ENCODE measurements at places on chromosomes 5 and 9. TPM values are rescaled to one million over a fixed set of nuclear protein-coding genes. Genes with fewer than 3 reads are reported as not detected.
A peak's percentile ranks its signal among the peaks of the same experiment; 100 is the strongest.

SLC24A2 gene
- total RNA-seq = not detected

IL31RA gene
- 0.14 TPM for total RNA-seq

ACOT12 gene
- total RNA-seq = not detected

ITGA2 gene
- 17.7 TPM for total RNA-seq

RALGPS1 gene
- total RNA-seq = 15.9 TPM

DIRAS2 gene
- total RNA-seq = not detected

ZDHHC12 gene
- 28.2 TPM for total RNA-seq

SIT1 gene
- total RNA-seq = 2.2 TPM

PGGT1B gene
- total RNA-seq = 40.0 TPM

RAI14 gene
- total RNA-seq = 79.6 TPM

EQTN gene
- total RNA-seq = not detected

DNA sequence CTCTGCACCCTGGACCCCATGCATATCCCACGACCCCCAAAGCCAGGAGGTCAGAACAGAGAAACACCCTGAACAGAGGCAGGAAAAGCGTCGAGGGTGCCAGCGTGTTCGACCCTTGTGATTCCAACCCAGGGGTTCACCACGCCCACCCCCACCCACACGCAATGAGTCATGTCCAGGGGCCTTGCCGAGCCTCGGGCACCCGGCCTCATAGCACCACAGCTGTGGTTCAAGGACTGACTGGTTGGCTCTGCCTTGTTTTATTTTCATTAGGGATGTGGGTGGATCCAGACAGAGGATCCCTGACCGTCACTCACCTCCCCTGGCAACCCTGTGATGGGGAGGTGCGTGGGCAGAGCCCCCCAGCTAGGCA is 9.5 kb upstream of the QSOX2 start:
- no peak for DNase-seq
- no peak overlapping the region for H3K27ac ChIP-seq
- no peak overlapping the region for H3K4me3 ChIP-seq
- H3K27me3 ChIP-seq = peaks cover 13% of the 10 kb centered on the region
- H3K36me3 ChIP-seq = no peaks in the 10 kb centered on the region
- H3K4me1 ChIP-seq = no peaks in the 10 kb centered on the region

- DNase-seq = no peak
- peaks cover 24% of the 10 kb centered on the region for H3K4me1 ChIP-seq
- no peak overlapping the region for H3K27ac ChIP-seq
- H3K4me3 ChIP-seq = no peak overlapping the region
- no peaks in the 10 kb centered on the region for H3K27me3 ChIP-seq
Observed at GRCh38 chr9:129998491-129999140, 44.4 kb downstream of the FNBP1 start.

DNA sequence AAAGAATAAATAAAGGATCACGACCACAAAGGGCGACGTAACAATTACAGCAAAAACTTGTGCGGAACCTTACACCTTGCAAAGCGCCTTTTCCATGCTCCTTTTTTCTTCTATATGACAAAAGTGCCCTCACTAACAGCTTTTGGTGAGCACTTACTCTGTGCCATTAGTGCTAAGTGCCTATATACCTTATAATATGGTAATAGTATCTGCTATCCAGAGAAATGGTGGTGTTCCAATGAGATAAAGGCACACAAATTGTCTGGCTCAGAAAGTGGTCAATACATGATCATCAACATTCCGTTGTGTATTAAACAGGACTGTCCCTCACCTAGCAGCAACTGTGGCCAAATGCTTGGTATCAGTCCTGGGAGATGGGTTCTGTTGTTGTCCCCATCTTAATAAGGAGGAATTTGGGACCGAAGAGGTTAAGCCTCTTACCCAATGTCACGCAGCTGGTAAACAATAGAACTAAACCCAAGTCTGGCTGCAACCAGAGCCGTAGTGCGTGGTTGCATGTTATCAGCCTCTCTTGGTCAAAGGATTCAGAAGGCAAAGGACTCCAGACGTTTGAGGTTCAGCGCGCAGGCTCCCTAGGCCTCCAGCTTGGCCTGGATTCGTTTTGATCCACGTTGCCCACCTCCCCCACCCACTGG is 564 bp upstream of the TOR2A start:
- H3K27ac ChIP-seq = peak overlapping the region; percentile 96
- peaks cover 35% of the 10 kb centered on the region for H3K36me3 ChIP-seq
- DNase-seq = no peak

GRCh38 chr5:10229306-10230048 is 20.2 kb downstream of the ATPSCKMT start:
- no peak overlapping the region for H3K27ac ChIP-seq
- no peaks in the 10 kb centered on the region for H3K4me1 ChIP-seq
- H3K4me3 ChIP-seq = no peak overlapping the region

- H3K27ac ChIP-seq = no peak overlapping the region
- peak overlapping the region; percentile 50 for H3K4me3 ChIP-seq
- H3K27me3 ChIP-seq = peaks cover 63% of the 10 kb centered on the region
- H3K36me3 ChIP-seq = no peaks in the 10 kb centered on the region
Observed at GRCh38 chr9:21559402-21560280, 77.5 kb upstream of the IFNE start.

GRCh38 chr9:79925326-79925725 is 353.6 kb downstream of the TLE4 start:
- H3K4me1 ChIP-seq = no peaks in the 10 kb centered on the region
- H3K4me3 ChIP-seq = no peak overlapping the region
- no peak for DNase-seq

GRCh38 chr9:87270221-87270847 is 227.3 kb upstream of the DAPK1 start:
- H3K36me3 ChIP-seq = no peaks in the 10 kb centered on the region
- H3K27ac ChIP-seq = no peak overlapping the region
- DNase-seq = no peak
- no peak overlapping the region for H3K4me3 ChIP-seq

- no peak for DNase-seq
- H3K36me3 ChIP-seq = no peaks in the 10 kb centered on the region
- H3K27me3 ChIP-seq = no peaks in the 10 kb centered on the region
- no peaks in the 10 kb centered on the region for H3K4me1 ChIP-seq
Observed at GRCh38 chr9:102507044-102507687, 488.0 kb upstream of the CYLC2 start.

GRCh38 chr5:131999041-131999440 is 12.4 kb downstream of the ACSL6 start:
- H3K4me3 ChIP-seq = no peak overlapping the region
- peaks cover 12% of the 10 kb centered on the region for H3K4me1 ChIP-seq
- DNase-seq = no peak
- no peaks in the 10 kb centered on the region for H3K27me3 ChIP-seq
- H3K27ac ChIP-seq = no peak overlapping the region

DNA sequence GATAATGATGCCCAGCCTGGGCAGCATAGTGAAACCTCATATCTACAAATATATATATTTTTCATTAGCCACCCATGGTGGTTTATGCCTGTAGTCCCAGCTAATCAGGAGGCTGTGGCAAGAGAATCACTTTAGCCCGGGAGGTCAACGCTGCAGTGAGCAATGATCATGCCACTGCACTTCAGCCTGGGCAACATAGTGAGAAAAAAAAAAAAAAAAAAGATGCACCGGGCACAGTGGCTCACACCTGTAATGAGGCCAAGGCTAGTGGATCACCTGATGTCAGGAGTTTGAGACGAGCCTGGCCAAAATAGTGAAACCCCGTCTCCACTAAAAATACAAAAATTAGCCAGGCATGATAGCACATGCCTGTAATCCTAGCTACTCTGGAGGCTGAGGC is 50.2 kb upstream of the ADRA1B start:
- H3K36me3 ChIP-seq = no peaks in the 10 kb centered on the region
- H3K4me1 ChIP-seq = no peaks in the 10 kb centered on the region
- no peaks in the 10 kb centered on the region for H3K27me3 ChIP-seq
- no peak overlapping the region for H3K4me3 ChIP-seq

DNA sequence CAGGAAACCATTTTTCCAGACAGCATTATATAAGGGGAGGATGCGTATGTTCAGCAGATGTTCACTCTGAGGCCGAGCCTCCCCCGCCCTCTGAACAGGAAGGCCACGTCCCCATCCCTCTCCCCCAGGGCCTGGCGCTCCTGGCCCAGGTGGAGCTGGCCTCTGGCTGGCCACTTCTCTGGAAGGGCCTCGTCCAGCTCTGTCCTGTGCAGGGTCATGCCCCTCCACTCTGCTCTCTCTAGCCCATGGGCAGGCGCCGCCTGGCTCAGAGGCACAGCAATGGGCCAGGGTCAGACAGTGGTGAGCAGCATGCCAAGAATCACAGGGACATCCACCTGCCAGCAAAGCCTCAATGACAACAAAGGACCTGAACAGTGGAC is 34.2 kb downstream of the ADAMTS2 start:
- H3K36me3 ChIP-seq = no peaks in the 10 kb centered on the region
- DNase-seq = peak; percentile 46
- no peak overlapping the region for H3K27ac ChIP-seq
- H3K4me3 ChIP-seq = no peak overlapping the region
- peaks cover 11% of the 10 kb centered on the region for H3K4me1 ChIP-seq

- no peaks in the 10 kb centered on the region for H3K36me3 ChIP-seq
- peak overlapping the region; percentile 15 for H3K4me3 ChIP-seq
- H3K27me3 ChIP-seq = no peaks in the 10 kb centered on the region
- H3K27ac ChIP-seq = no peak overlapping the region
Observed at GRCh38 chr5:106680330-106680729, 990.4 kb downstream of the EFNA5 start.

DNA sequence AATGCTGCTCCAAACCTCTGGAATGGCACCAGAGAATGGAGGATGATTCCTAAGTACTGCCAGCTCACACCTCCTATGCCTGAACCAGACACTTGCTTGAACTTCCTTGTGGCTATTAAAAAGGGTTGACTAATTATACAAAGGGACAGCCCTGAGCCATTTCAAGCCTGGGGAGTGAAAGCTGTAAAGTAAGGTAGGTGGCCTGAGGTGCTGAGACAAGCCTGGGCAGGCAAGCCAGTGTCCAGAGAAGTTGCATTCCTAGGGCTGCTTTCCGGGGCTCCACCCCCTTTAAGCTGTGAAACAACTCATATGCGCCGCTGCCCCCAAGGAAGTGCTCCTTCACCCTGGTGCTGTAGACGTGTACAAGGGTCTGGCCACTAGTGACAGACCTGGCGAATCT is 79.9 kb upstream of the SLC1A3 start:
- no peaks in the 10 kb centered on the region for H3K36me3 ChIP-seq
- no peaks in the 10 kb centered on the region for H3K4me1 ChIP-seq
- H3K27ac ChIP-seq = no peak overlapping the region
- no peak for DNase-seq
- H3K27me3 ChIP-seq = no peaks in the 10 kb centered on the region
- H3K4me3 ChIP-seq = no peak overlapping the region

DNA sequence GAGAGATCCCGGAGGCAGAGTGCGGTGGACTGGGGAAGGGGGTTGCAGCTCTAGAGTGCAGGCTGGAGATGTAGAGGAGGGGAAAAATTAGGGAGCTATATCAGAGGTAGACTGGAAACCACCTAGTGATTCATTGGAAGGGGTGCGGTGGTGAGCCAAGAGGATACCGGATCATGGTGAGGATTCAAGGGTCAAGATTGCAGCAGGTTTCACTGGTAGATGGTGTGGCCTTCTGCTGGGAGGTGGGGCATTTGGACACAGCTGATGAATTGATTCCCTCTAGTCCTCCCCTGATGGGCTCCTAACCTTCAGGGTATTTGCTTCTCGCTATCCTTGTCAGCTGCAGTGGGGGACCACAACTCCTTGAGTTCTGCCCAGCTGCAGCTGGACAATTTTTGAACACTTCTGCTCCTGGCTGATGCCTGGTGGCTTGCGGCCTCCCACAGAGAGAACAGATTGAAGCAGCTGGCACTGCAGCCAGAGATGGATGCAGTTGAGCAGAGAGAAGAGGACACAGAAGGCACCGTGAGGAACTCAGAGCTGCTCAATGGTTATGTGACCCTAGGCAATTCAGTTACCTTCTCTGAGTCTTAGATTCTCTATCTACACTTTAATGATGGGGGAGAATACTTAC is 134.4 kb upstream of the ABCA1 start:
- no peaks in the 10 kb centered on the region for H3K36me3 ChIP-seq
- H3K27ac ChIP-seq = no peak overlapping the region
- peaks cover 27% of the 10 kb centered on the region for H3K4me1 ChIP-seq

GRCh38 chr5:131394128-131394527 is 130.3 kb downstream of the CDC42SE2 start:
- no peak overlapping the region for H3K4me3 ChIP-seq
- peaks cover 14% of the 10 kb centered on the region for H3K4me1 ChIP-seq
- DNase-seq = no peak

DNA sequence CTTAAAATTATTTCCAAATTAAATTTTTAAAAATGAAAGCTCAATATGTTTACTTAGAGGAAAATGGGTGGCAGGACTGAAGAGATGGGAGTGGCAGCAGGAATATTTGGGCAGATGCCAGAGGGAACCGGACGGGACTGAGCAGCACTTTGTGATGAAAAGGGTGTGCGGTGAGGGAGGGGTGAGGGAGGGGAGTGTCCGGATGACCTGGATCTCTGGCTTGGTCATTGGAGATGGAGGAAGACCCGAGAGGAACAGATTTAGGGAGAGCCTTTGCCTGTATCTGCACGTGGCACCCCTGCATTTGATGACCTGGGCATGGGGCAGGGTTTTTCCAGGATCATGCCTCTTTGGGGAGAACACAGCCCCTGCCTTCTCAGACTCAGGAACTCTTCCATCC is 201.1 kb upstream of the MVB12B start:
- H3K4me3 ChIP-seq = no peak overlapping the region
- no peaks in the 10 kb centered on the region for H3K4me1 ChIP-seq
- H3K27ac ChIP-seq = no peak overlapping the region
- DNase-seq = no peak
- no peaks in the 10 kb centered on the region for H3K36me3 ChIP-seq

DNA sequence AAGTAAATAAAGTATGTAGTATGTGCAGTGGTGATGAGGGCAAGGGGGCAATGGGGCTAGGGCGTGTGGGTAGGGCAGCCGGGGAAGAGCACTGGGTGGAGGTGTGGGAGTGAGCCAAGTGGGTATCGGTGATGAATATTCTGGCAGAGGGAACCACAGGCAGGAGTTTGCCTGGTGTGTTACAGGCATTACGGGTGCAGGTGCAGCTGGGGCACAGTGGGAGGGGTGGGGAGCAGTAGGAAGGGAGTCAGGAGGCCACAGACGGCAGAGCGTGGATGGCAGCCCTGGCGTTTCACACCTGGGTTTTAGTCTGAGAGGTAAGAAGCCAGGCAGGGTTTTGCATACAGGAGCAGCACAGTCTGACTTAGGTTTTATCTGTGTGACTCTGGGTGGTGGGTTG is 35.4 kb downstream of the SFXN1 start:
- H3K4me1 ChIP-seq = no peaks in the 10 kb centered on the region
- H3K27me3 ChIP-seq = no peaks in the 10 kb centered on the region
- no peak overlapping the region for H3K4me3 ChIP-seq
- no peak overlapping the region for H3K27ac ChIP-seq
- DNase-seq = no peak
